ENCODE measurements at places on chromosomes 6 and 20.
A peak's percentile ranks its signal among the peaks of the same experiment; 100 is the strongest.

GRCh38 chr6:83057705-83058321 lies 7.8 kb downstream of the UBE3D start:
- peak; percentile 28 for DNase-seq

GRCh38 chr6:155340464-155341129 lies 26.3 kb upstream of the TFB1M start:
- DNase-seq: no peak

- no peak for DNase-seq
Measured at GRCh38 chr20:37383229-37383989, 37.5 kb downstream of the SRC start.

DNA sequence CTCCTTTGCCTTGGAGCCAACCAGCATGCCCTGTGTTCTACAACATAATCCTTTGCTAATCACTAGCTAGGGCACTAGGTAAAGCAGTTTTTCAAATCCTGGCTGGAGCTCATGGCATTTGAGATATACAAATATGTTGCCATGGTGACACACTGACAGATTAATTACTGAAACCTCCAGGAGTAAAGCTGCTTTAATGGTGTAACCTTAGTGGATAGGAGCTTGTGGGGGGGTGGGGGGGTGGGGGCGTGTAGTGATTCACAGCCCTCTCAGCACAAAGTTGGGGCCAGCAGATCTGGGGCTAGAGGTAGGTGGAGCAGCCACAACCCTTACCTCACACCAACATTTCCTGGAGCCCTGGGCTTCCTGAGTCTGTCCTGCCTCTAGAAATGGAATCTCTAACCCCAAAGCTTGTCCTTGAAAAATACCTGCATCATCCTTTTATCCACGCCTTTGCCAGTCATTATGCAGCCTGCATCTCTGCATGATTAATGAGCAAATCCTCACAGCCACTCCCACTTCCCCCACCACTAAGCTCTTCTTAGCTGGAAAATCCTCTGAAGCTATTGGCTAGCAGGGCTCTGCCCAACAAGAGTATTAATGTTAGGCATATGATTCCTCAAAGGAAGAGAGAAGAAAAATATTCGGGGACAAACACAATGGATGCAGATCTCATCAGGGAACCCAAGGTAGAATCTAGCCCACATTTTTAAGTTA lies 84.5 kb upstream of the PRND start:
- no peak for DNase-seq

DNA sequence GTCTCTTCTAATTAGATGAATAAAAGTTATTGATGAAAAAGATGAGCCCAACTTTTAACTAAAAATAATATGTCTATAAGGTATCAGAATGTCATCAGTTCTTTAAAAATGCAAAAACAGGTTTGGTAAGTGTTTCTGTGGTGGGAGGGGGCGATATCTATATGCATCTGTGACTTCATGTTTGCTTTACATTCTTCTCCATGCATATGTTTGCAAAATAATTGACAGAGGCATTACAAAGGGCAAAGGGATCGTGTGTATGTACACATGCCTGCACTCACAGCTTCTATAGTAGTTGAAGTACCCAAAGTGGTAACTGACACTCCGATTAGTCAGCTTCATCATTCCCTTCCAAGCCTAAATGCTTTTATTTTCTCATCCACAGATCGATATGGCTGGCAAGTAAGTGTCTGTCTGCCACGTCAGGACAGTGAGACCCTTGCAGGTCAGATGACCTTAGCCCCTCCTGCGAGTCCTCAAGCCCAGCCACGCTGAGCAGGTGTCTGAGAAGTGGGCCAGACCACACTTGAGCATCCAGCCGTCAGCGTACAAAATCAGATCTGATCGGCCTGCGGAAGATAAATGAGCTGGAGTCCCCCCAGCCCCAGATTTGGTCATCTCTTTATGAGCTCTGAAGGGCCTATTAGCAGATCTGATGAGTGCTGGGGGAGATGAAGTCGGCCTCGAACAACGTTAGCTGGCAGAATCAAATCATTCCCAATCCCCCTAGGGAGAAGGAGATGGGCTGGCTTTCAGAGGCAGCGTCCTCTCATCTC lies 369.1 kb downstream of the MAFB start:
- DNase-seq: no peak

- DNase-seq: no peak
Measured at GRCh38 chr6:37121556-37121955, 48.4 kb upstream of the PIM1 start.

DNA sequence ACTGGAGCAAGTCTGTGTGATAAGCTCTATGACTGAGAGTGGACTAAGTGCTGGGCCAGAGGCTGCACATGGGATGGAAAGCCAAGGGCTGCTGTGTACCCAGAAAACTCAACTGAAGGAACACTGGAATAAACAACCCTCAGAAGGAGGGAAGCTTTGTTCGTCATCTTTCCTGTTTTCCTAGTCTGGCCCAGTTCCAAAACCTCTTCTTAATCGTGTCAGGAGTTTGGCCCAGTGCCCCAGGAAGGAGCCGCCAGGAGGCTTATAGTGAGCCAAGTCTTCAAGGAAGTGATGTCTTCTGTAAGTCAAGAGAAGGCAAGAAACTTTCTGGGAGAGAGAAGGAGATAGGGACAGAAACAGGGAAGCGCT lies 23.3 kb upstream of the TOP1 start:
- no peak for DNase-seq

DNA sequence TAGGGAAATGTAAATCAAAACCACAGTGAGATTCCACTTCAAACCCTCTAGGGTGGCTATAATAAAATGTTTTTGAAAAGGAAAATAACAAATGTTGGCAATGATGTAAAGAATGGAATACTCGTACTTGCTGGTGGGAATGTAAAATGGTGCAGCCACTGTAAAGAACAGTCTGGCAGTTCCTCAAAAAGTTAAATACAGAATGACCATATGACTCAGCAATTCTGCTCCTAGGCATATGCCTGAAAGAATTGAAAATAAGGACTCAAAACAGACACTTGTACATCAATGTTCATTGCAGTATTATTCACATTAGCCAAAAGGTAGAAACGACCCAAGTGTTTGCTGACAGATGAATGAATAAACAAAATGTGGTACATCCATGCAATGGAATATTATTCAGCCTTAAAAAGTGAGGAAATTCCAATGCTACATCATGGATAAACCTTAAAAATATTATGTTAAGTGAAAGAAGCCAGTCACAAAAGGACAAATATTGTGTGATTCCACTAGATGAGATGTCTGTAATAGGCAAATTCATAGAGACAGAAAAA lies 10.2 kb upstream of the RNF114 start:
- no peak for DNase-seq

DNA sequence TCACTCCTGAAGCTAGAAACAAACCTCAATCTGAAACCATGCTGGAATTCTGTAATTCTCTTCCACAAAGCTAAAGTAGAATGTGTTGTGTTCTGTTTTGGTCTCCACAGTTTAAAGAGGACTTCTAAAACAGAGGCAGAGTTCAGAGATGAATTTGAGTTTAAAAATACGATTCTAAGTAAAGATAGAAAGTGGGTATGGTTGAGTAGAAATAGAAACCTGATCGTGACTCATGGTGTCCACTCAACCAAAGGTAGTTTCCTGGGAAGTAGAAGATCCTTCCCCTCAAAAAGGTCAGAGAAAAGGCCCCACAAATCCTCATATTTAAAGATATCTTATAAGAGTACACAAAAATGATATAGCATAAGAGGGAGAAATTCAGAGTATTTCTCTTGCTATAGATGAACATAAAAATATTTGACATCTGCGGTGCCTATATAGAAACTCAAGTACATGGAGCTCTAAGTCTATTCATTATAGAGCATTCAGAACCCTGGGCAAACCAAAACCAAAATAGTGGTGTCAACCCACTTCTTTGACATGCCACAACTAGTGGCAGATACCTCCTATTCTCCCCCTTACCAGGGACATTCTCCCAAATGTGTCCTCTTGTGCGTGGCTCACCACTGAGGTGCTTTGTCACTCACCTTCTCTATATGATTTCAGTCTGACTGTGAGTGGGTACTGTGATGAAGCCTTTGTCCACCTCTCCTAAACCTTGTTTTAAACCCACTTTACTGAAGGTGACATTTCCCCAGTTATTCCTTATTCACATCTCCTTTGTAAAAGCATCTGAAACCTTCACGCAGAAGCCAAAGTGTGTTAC lies 84.5 kb downstream of the PLCB1 start:
- no peak for DNase-seq

GRCh38 chr6:33875141-33875581 lies 71.4 kb upstream of the MLN start:
- no peak for DNase-seq

GRCh38 chr20:18722371-18722770 lies 91.2 kb upstream of the SCP2D1 start:
- DNase-seq: no peak

GRCh38 chr6:12865671-12866181 lies 149.2 kb downstream of the PHACTR1 start:
- no peak for DNase-seq

DNA sequence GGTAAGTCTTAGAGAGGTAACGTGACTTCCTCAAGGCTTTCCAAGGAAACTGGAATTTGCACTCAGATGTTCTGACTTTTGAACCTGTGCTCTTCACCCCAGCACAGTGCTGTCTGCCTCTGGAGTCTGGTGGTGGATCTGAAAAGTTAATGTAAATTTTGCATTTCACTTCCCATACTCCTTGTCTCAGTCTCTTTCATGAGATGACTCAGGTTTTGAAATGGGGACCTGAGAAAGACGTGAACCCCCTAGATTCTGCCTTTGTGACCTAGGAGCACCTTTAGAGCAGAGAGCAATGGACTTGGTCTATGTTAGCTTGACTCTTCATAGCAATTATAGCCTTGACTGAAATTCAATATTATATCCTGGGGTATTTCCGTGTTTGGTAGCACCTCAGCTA lies 223.0 kb downstream of the QKI start:
- DNase-seq: no peak

DNA sequence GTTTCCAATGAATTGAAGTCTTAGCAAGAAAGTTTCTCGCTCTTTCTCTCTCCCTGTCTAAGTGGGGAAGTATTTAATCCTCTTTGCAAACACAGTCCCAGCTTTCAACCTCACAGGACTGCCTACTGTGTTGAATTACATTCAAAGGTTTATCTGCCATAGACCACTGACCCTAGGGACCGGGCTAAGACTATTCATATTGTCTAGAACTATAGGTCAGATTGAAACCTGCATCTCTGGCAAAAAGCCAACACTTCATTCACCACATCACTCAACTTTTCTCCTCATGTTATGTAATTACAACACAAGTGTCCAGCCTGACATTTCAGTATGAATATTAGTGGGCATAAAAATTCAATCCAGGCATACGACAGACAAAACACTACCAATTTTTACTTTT lies 314.7 kb upstream of the RSPO3 start:
- no peak for DNase-seq

DNA sequence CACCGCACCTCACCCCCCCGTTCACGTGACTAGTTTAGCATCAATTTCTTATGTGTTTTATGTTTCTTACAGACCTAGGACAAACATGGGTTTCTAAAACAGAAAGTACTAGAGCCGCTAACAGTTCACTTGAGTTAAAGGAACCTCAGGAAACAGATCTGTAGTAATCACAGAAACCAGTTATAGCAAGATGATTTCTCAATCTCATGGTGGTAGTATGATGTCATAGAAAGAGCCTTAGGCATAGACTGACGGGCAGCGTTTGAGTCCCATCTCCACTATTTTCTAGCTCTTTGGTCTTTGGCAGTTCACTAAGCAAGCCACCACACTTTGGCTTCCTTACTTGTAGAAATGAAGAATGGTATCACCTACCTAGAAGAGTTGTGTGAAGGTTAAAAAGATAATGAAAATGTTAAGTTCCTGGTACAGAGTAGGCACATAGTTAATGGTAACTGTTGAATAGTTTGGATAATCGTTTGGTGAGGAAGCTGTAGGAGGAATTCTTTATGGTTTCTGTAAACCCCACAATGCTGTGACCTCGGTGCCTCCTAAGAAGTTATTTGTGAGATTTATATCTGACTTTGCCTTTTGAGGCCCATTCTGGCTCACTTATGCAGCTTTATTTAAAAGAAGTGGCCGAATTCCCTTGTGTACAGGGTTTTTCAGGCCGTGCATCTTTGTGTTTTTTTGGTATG lies 21.3 kb downstream of the CTNNBL1 start:
- no peak for DNase-seq
